ENCODE measurements at places on chromosomes 3 and 15.

- DNase-seq = no peak
Measured at GRCh38 chr3:38232701-38233100, 32.9 kb upstream of the SLC22A13 start.

DNA sequence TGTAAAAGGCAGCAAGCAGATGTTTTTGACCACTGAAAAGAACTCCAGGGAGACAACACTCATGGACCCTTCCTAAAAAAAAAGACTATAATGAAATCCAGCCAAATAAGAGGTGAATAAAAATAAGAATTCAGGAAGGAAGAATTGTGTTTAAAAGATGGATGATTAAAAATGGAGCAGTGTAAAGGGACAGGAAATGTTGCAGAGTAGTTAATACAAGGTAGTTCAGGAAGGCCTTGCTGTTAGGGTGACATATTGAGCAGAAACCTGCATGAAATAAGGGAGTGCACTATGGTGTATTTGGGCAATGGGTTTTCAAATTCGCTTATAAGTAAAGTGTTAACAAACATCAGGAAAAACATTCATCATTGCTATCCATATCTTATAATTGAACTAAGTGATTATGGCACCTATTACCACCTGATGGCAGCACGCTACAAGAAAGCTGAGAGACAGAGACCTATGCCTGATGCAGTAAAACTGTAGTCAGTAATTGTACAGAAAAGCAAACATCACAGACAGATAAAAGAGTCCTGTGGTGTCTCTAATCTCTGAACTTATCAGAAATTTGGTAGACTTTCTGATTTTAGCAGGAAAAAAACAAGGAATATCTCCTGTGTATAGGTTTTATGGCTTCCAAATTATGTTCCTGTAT lies 5.8 kb upstream of the DBR1 start:
- no peak for DNase-seq

- DNase-seq = no peak
Measured at GRCh38 chr3:83224101-83224868, 1462.8 kb upstream of the GBE1 start.

DNA sequence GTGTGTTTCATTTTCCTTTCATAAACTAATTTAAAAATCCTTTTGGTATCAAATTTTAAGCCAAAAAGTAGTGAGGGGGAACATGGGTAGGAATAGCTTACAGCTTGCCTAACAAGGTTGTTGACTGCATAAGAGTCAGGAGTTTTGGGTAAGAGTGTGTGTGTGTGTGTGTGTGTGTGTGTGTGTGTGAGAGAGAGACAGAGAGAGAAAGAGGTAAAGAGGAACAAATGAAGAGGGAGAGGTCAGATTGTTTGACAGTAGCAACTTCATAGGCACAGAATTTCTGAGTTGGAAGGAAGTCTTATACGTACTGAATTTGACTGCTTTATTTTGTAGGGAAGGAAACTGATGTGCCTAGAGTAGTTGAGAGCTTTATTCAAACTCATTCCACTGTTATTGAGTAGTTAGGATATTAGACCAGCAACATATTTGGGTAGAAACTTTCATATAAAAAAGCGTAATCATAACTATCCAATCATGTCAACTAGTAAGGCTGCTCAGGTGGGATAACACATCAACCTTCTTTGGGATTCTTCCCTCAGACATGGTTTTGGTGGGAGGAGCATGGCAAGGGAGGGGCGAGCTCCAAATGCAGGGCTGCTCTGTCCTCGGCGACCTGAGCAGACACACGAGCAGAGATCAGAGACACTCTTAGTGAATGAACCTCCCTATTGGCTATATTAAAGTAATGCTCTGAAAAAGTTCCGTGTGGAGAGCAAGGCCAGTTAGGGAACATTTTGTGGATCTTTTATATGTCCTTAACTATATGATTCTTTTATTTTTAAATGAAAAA lies 86.4 kb downstream of the LPP start:
- no peak for DNase-seq

- DNase-seq = no peak
Measured at GRCh38 chr3:155871746-155872158, 1.3 kb downstream of the GMPS start.

DNA sequence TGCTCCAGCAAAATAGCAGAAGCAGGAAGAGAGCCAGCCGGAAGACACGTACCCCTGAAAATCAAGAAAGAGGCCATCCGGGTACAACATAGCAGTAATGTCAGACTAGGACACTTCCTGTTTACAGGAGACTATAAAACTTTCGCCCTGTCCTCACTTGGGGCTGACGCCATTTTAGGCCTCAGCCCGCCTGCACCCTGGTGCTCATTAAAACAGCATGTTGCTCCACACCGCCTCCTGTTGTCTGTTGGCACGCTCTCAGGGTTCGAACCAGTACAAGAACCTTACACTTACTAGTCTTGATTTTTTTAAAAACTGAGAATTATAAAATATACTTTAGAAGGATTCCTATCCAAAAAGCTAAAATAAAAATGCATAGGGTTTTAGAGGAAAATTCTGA lies 159.8 kb upstream of the NR2E3 start:
- DNase-seq = no peak

DNA sequence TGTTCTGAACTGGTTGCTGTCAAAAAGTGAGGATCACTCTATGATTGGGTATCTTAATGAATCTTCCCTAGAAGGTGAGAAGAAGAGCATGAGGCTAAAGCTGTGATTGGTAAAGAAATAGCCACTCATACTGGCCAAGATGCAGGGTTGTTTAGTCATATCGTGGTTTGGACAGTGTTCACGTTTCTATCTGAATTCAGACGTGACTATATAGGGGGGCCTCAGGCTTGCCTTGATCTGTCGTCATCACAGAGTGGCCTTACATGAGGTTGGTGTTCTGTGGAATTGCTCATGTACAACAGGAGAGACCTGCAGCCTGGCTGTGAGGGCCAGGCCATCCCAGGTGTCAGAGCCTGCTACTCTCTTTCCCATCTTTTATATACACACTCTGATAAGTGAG lies 12.4 kb downstream of the RTP2 start:
- DNase-seq = no peak

DNA sequence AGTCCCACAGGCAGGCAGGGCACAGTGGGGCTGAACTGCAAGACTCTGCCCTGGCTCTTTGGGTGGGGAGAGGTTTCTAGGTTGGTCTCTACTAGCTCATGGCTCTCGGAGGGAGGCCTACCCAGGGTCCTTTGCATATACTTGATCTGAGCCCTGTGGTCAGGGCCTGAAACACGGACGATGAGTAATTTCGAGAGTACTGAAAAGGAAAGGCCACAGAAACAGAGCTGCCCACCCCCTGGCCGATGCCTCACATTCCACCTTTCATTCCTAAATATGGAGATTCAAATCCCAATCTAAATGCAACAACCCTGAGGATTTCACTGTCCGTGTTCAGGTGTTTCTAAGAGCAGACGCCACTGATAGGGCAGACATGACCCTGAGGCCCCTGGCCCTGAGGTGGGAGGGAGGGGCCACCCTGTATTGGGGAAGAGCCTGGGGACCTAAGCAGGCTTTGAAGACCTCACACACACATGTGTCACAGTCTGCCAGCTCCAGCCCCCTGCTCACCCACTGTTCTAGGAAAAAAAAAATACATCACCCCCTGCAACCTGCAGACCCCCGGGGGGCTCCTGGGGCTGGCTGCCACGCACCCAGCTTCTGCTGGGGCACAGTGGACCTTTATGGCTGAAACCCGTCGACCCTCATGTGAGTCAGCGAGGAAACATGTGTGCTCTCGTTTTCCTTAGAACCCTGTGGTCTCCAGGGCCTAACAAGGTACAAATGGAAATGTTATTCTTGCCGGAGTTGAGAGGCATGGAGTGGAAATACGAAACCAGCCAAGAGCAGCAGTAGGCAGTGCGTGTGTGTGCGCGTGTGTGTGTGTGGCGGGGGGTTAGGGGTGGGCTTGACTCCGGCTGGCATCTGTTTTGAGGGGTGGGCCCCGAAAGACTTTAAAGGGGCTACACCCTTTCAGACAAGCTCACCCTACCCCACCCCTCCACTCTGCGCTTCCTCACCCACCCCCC lies 112.7 kb downstream of the CHSY1 start:
- no peak for DNase-seq
